Brain microvascular endothelial cell (primary cell): ENCODE measurements at places on chromosomes 2 and 18.

GRCh38 chr2:102187496-102188150 is 800 bp downstream of the IL1RL2 start:
- DNase-seq: peak; percentile 50

- DNase-seq: peak; percentile 17
Measured at GRCh38 chr2:45651415-45652089, at the start of gene PRKCE. TSS of gene PRKCE (plus strand) at chr2:45651675.

DNA sequence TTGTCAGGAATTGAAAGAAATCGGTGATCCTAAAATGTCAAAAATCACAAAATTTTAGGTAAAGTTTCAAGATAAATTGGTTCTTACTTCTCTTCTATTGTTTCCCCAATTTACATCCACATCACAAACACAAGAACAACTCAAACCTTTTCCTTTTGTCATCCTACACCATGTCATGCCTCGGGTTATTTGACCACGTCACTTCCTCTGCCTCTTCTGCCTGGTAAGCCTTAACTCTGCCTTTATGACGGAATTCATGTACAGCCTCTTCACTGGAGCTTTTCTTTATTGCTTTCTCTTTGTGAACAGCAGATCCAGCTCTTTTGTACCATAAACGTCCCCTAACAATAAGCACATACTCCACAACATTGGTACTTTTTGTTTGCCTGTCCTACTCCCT is 258.0 kb downstream of the DPP10 start:
- DNase-seq: no peak

GRCh38 chr2:84924173-84925106 is 19.0 kb downstream of the TMSB10 start:
- DNase-seq: peak; percentile 33

DNA sequence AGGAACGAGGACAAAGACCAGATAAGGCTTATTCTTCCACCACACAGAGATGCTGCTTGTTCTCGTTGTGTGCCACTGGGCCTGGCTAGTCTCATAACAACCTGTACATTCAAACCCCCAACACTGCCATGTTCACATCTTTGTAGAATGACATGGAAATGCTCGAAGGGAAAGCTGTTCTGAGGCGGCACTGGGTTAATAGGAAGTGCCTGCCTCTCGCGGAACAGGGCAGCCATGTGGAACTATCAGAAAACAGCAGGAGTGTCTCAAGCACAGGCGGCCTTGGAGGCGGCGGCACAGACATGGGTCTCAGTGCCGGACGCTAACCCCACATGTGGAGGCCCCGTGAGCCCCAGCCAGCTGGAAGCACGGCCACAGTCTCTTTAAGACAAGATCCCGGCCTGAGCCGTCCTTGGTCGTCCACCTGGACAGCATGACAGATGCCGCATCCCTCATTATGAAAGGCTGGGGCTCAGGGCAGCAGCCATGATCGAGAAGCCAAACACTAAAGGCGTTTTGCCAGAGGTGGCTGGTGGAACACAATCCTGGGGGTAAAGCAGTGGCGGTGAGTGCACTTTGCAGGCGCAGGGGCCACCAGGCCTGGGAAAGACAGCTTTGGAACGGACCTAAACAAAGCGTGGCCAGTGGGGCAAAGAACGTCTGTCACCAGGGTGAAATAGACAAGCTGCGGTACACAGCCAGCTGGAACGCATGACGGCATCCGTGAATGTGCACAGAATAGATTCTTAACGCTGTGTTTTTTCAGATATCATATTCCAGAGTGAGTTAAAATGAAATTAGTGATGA is 161.0 kb downstream of the HDAC4 start:
- no peak for DNase-seq
